LHCN-M2 (cell line): ENCODE measurements at places on chromosomes 12 and 14. TPM values are rescaled to one million over a fixed set of nuclear protein-coding genes. Genes with fewer than 3 reads are reported as not detected.

Gene ADGRD1
- total RNA-seq, result not detected in 2 replicates

Gene KRT4
- not detected in 2 replicates for total RNA-seq

Gene HOXC6
- total RNA-seq, result 5.3 and 5.6 TPM in 2 replicates

Gene RAB5B
- total RNA-seq, result 46.7 and 60.3 TPM in 2 replicates

Gene SERPINA5
- total RNA-seq, result 0.06 and 0.13 TPM in 2 replicates

Gene ASIC1
- 1.2 and 4.3 TPM in 2 replicates for total RNA-seq

Gene SLC41A2
- total RNA-seq, result 2.2 and 2.4 TPM in 2 replicates

Gene VRTN
- not detected in 2 replicates for total RNA-seq

Gene GPX2
- total RNA-seq, result not detected in 2 replicates

Gene DPF3
- total RNA-seq, result 9.5 and 11.1 TPM in 2 replicates

Gene NTS
- total RNA-seq, result not detected in 2 replicates

Gene OAS1
- 1.0 and 8.4 TPM in 2 replicates for total RNA-seq

Gene EXOC5
- 72.5 and 77.1 TPM in 2 replicates for total RNA-seq

Gene FAM186B
- total RNA-seq, result 0.19 and 0.40 TPM in 2 replicates

Gene GPR132
- total RNA-seq, result not detected in 2 replicates

Gene ARG2
- 0.80 and 3.1 TPM in 2 replicates for total RNA-seq

Gene CFAP54
- 1.1 and 3.4 TPM in 2 replicates for total RNA-seq

Gene TAS2R43
- total RNA-seq, result 0.19 and 0.52 TPM in 2 replicates

Gene KRT6B
- total RNA-seq, result not detected in 2 replicates

Gene TESPA1
- total RNA-seq, result not detected in 2 replicates

Gene TIMM9
- 38.2 and 49.8 TPM in 2 replicates for total RNA-seq

Gene POTEG
- total RNA-seq, result not detected in 2 replicates

Gene TAS2R8
- not detected in 2 replicates for total RNA-seq

Gene SLC6A12
- total RNA-seq, result not detected in 2 replicates

Gene NUAK1
- 2.4 and 6.0 TPM in 2 replicates for total RNA-seq

Gene DPPA3
- total RNA-seq, result not detected in 2 replicates

Gene KLHL33
- not detected in 2 replicates for total RNA-seq

Gene NPFF
- total RNA-seq, result not detected in 2 replicates

Gene LTBR
- 152 and 184 TPM in 2 replicates for total RNA-seq

Gene NEUROD4
- not detected in 2 replicates for total RNA-seq

Gene OTOGL
- 0.19 and 0.34 TPM in 2 replicates for total RNA-seq

Gene LTB4R2
- total RNA-seq, result 2.4 and 2.5 TPM in 2 replicates

Gene SLC10A1
- not detected in 2 replicates for total RNA-seq

Gene RNASE2
- total RNA-seq, result not detected in 2 replicates

Gene DAO
- total RNA-seq, result not detected in 2 replicates

Gene MUCL1
- not detected in 2 replicates for total RNA-seq

Gene KCNC2
- total RNA-seq, result not detected in 2 replicates

Gene LHX5
- not detected in 2 replicates for total RNA-seq

Gene RNASE4
- 5.4 and 10.5 TPM in 2 replicates for total RNA-seq

Gene FOXA1
- total RNA-seq, result 0.13 TPM in 1 of 2 replicates, not detected in the other

Gene MGP
- total RNA-seq, result not detected in 2 replicates

Gene GAPDH
- total RNA-seq, result 10,802 and 11,796 TPM in 2 replicates

Gene RHEBL1
- 0.90 and 2.9 TPM in 2 replicates for total RNA-seq

Gene USP5
- 119 and 127 TPM in 2 replicates for total RNA-seq

Gene IL31
- total RNA-seq, result not detected in 2 replicates

Gene IAPP
- total RNA-seq, result not detected in 2 replicates

Gene CLEC4C
- total RNA-seq, result not detected in 2 replicates
